Fibroblast of lung (primary cell): ENCODE measurements at places on chromosomes 5 and 9.

DNA sequence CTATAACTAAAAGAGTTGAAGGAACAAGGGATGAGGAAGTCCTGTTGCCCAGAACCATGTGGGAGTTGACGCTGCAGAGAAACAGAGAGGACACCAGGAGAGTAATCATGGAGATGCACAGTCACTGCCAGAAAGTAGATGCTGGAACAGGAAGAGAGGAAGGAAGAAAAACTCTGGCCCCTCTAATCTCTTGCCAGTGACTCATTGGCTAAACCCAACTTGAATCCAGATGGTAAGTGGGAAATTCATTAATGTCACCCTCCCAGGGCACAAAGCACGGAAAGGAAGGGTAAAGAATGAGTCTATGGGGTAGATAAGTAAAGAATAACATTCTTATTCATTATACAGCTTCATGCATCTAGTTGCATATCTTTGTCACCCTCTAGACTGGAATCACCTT is 631.9 kb downstream of the PRELID2 start:
- H3K36me3 ChIP-seq, result no peaks in the 10 kb centered on the region
- no peak overlapping the region for H3K27ac ChIP-seq
- H3K4me3 ChIP-seq, result no peak overlapping the region
- no peaks in the 10 kb centered on the region for H3K27me3 ChIP-seq
- H3K4me1 ChIP-seq, result no peaks in the 10 kb centered on the region

DNA sequence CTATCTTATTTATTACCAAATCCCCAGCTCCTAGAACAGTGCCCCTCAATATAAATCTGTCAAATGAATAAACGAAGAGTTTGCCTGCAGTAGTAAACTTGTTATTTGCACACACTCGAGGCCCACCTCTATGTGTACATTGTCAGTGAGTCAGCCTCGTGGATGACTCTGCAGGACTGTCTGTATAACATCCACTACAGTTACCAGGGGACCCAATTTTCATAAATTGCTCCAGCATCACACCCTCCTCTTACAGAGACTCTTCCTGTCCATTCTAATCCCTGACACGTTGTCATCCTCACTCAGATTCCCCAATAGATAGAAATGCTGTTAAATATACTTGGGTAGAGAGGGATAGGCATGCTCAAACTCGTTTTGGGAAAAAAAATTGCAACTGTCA is 478.5 kb downstream of the RAB3C start:
- no peaks in the 10 kb centered on the region for H3K36me3 ChIP-seq
- no peak overlapping the region for H3K27ac ChIP-seq
- no peak for DNase-seq

DNA sequence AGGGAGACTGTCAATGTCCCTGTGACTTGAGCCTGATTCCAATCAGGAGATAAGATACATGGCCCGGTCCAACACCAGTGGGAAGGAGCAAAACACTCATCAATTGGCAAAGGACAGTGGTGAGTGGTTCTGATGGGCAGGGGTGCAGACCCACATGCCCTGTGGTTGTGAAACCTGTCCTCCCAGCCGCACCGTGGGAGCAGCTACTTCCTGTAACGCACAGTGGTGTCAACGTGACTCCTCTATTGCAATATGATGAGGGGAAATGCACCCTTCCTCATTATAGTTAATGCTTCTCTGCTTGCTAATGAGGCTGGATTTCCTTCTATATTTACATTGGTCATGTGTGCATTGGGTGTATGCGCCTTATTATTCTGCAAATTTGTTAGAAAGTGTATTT is 223.0 kb downstream of the IRX1 start:
- no peaks in the 10 kb centered on the region for H3K4me1 ChIP-seq
- H3K4me3 ChIP-seq, result no peak overlapping the region
- H3K27ac ChIP-seq, result no peak overlapping the region
- no peaks in the 10 kb centered on the region for H3K27me3 ChIP-seq

GRCh38 chr9:89522261-89522958 is 24.5 kb upstream of the SEMA4D start:
- H3K4me1 ChIP-seq, result no peaks in the 10 kb centered on the region
- no peak for DNase-seq
- H3K27me3 ChIP-seq, result no peaks in the 10 kb centered on the region
- H3K36me3 ChIP-seq, result no peaks in the 10 kb centered on the region

DNA sequence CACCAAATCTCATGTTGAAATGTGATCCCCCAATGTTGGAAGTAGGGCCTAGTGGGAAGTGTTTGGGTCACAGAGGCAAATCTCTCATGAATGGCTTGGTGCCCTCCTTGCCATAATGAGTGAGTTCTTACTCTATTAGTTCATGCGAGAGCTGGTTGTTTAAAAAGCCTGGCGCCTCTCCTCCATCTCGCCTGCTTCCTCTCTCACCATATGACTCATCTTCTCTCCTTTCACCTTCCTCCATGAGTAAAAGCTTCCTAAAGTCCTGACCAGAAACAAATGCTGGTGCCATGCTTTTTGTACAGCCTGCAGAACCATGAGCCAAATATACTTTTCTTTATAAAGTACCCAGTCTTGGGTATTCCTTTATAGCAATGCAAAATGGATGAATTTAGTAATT is 20.9 kb upstream of the ARHGAP26 start:
- H3K27me3 ChIP-seq, result no peaks in the 10 kb centered on the region
- H3K36me3 ChIP-seq, result no peaks in the 10 kb centered on the region
- H3K4me3 ChIP-seq, result no peak overlapping the region
- peak; percentile 81 for DNase-seq
- H3K27ac ChIP-seq, result no peak overlapping the region

GRCh38 chr9:16290169-16290568 is 580.3 kb downstream of the BNC2 start:
- H3K4me3 ChIP-seq, result no peak overlapping the region
- H3K4me1 ChIP-seq, result no peaks in the 10 kb centered on the region
- no peak for DNase-seq
